ENCODE measurements at places on chromosomes 2 and 18.

DNA sequence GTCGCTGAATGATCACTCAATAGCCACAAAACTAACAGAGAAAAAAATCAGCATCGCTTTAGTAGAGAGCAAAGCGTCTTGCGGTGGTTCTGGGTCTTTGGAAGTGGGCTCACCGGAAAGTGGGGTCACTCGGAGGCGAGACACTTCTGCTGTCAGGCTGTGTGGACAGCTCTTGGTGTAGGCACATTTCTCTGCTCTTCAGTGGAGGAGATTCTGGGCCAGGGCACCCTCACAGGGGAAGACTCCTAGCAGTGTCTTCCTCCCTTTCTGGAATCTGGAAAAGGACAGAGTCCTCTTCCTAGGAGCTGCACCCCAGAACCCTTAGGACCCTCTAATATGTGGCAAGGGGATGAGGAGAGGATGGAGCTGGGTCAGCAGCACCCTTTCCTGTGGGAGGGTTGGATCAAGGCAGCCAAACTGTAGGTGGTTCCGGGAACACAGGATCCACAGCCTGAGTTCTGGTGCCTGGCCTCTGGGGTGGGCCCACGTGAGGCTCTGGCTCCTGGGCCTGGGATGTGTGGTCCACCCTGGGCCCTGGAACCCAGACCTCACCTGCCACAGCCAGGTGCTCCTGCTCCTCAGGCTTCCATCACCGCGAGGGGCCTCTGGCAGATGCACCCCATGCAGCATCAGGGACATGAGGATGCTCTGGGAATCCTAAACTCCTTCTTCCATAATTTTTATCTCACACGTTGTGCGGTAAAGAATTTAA is 25.1 kb downstream of the GPR35 start:
- DNase-seq, result no peak

DNA sequence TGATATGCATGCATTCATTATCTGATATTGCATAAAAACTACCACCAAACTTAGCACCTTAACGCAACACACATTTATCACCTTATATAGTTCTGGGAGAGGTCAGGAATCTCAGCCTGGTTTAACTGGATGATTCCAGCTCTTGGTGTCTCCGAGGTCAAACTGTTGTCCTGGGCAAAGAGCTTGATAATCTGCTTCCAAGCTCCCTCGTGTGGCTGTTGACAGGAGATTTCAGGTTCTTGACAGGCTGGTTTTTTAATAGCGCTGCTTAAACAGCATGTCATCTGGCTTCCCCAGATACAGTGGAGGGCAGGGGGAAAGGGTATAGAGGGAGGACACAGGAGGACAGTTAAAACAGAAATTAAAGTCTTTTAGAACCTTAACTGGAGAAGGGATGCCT is 785.0 kb downstream of the CNTNAP5 start:
- DNase-seq, result no peak

DNA sequence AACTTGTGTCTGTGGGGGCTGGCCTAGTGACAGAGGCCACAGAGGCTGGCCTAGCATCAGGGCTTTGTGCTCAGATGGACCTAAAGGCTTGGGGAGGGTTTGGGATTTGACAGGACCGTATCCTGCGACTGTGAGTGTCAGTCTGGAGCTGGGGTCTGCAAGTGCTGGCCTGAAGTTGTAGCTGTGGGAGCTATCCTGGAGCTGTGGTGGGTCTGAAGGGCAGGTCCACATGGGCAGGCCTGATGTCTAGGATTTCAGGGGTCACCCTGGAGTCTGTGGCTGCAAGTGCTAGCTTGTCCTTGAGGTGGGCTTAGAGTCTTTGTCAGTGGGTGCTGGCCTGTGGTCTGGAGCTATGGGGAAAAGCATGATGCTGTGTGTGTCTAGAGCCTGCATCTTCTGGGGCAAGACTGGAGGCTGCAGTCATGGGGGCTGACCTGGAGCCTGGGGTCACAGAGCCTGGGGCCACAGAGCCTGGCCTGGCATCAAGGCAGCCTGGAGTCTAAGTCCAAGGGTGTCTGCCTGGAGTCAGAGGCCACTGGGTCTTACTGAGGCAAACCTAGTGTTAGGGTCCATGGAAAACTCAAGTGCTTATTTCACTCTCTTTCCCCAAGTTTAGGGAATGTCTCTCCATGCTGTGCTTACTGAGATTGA is 3.6 kb downstream of the REG3A start:
- DNase-seq, result no peak

DNA sequence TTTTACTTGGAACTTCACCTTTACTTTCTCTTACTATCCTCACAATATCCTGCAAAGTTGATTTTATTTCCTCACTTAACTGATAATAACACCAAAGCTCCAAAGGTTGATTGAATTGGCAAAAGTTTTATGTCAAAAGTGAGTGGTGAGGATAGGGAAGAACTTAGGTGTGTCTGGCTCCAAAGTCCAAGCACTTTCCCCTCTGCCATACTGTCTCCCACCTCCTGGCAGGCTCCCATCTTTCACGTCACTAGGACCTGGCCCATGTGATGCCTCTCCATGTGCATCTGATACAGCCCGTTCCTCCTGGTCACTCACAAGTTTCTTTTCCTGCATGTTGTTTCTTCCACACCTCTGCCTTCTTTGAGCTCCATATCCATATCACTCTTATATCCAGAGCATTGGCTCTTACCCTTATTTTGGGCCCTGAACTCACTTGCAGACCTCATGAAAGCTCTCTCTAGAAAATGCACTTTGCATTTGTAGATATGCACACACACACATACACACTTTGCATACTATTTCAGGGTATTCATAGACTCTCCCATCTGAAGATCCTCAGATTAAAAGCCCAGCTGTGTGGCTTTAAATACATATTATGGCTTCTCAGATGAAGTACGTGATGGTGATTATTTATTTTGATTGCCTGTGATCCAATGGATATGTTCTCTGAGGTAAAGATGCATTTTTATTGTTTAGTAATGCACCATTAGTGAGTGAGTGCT is 12.3 kb downstream of the MEP1B start:
- DNase-seq, result no peak

DNA sequence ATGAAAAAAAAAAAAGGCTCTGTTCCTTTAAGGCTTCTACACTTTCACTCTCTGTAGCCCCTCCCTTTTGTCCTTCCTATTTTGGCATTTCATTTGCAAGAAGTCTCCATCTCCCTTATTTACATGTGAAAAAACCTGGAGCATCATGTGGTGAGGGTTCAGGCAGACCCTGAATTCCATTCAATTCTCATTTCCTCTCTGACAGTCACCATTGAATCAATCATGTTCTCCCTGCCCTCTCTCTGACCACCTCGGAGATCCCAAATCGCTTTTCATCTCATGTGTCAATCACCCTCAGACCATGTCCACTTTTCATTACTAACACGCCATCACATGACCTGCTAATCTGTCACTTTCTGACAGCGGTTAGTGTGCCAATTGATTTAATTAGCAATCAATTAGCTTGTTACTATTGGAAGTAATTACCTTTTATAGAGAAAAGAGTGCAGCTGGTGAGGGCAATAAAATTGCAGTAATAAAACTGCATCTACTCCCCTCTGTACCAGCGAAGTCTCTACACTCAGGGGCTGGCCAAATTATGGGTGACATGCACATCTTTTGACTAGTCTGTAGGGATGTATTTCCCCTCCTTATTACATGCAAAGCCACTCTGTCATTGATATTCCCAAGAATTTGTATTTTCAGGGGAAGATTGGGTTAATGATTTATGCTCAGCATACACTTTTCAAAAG is 317.4 kb downstream of the EN1 start:
- no peak for DNase-seq

GRCh38 chr2:168009900-168010299 is 237.5 kb downstream of the STK39 start:
- DNase-seq, result no peak

DNA sequence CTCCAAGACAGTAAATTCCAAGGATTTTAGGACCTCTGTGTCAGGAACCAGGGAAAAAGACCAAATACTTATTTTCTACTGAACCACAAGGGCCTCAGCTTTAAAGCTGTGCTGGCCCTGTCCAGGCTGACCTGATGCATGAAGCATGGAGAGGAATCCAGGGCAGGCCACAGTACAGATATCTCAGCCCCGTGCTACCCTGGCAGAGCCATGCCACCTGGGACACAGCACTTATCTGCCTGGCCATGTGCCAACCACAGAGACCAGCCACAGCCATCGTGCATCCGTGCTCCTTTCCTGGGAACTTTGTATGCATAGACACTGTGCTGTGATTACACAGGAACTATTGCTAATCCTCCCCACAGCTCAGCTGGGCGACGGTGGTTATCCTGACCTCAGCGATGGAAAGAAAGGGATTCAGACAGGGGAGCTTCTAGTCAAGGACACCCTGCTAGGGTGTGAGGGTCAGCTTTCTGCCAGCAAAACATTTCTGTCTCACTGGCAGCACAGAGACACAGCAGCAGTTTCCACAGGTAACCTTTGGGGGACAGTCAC is 687.4 kb upstream of the ID2 start:
- no peak for DNase-seq
